ENCODE measurements at places on chromosomes 16 and 17.

- DNase-seq = no peak
These were observed at the start of gene GPRC5C for GRCh38 chr17:74431568-74432423. TSS of gene GPRC5C (plus strand) at chr17:74432088. CDS start at chr17:74439777, 7,689 bp downstream.

- DNase-seq = no peak
These were observed 761 bp downstream of the NOL3 start for GRCh38 chr16:67170949-67171649.

DNA sequence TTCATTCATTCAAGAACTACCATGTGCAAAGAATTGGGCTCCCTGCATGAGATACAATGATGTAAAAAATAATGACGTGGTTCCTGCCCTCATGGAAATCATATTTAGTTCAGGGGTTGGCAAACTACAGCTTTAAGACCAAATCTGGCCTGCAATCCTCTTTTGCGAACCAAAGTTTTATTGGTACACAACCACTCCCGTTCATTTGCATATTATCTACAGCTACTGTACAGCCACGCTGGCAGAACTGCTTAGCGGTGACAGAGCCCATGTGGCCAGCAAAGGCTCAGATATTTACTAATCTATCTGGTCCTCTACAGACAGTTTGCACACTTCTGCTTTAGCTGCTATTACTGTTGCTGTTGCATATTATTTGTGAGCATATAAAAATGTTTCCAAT, 167.7 kb downstream of the XYLT1 start:
- DNase-seq = no peak

GRCh38 chr16:48137822-48138221, 18.0 kb downstream of the ABCC12 start:
- DNase-seq = no peak

GRCh38 chr17:56914581-56915273, 878 bp upstream of the TRIM25 start:
- no peak for DNase-seq

GRCh38 chr16:47387026-47387734, 73.7 kb downstream of the ITFG1 start:
- DNase-seq = no peak

DNA sequence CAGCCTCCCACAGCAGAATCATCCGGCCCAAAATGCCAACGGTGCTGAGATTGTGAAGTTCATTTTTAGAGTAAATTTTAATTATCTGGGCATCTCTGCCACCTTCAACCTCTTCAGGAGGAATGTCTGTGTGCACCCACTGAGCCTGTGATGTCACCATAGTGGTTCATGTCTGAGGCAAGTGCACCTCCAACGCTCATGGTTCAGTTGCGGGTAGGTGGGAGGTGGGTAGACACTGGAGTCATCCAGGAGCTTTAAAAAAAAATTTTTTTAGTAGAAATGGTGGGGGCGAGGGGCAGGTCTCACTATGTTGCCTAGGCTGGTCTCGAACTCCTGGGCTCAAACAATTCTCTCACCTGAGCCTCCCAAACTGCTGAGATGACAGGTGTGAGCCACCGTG, 1.9 kb downstream of the FLYWCH1 start:
- no peak for DNase-seq

DNA sequence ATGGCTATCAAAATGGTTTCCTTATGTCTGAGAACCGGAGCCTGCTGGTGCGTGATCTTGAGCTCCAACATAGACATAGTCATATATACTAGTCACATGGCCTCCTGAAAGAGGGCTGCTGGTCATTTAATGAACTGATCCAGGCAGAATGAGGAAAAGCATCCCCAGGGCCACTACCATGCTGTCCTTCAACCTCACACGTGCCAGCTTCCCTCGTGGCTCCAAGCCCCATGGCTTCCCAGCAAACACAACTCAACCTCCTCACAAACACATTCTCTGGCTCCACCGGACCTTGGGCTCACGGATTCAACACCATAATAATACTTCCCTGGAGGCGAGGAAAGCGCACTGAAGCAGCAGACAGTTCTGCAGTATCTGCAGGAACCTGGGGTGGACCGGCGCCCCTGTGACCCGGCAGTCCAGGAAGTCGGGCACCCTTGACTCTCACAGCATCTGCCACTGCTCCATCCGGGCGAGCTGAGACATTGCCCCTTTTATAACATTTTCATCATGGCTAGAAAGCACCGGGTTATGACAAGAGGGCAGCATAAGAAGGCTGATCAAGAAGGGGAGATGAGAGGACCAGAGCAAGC, 57.2 kb upstream of the CDH5 start:
- no peak for DNase-seq

- no peak for DNase-seq
These were observed 10.9 kb downstream of the ZNF200 start for GRCh38 chr16:3223913-3224515.

DNA sequence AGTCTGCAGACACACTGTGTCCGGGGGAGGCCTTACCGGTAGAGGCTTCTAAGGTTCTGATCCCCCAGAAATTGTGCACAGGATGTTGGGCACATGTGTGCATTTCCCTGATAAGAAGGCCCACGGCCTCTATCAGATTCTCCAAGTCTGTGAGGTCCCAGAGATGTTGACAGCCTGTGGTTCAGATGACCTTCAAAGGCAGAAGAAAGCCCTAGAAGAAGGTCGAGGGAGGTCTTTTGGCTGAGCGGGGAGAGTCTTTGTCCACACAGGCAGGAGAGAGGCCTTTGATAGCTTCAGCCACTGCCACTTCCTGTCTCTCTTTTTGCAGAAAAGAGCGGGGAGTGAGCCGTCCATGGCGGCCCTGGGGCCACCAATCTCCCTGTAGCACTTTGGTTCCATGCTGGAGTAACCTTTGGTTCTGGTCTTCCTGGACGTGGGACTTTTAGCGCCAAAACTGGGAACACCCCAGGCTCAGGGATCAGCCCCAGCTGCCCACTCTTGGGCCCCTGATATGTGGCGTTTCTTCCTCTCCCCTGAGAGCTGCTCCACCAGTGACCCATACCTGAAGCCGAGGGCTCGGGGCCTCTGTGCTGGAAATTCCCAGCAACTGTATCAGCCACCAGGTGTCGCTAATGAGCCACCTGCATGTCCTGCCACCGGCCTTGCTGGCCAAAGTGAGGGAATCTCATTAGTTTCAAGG, 28.1 kb upstream of the LGALS9 start:
- DNase-seq = peak; percentile 61

DNA sequence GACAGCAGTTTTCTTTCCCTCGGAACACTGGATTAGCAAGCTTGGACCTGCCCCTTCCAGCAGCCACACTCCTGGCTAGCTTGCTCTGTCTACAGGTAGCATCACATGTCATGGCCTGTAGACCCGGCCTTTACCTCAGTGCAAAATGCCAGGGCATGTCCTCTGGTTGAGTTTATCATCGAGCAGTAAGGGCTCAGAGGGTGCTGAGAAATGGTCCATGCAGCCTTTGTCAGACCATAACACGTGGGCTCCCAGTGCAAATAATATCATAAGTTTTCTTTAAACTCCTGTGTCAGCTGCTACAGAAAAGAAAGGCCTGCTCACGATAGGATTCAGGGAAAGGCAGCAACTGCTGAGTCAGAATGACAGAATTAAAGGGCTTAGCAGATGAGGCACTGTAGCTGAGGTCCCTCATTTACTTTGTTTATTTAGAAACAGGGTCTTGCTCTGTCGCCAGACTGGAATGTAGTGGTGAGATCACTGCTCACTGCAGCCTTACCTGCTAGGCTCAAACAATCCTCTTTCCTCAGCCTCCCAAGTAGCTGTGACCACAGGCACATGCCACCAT, 8.0 kb upstream of the GNA13 start:
- no peak for DNase-seq

- DNase-seq = no peak
These were observed 5.4 kb downstream of the SCPEP1 start for GRCh38 chr17:56983366-56983765.

DNA sequence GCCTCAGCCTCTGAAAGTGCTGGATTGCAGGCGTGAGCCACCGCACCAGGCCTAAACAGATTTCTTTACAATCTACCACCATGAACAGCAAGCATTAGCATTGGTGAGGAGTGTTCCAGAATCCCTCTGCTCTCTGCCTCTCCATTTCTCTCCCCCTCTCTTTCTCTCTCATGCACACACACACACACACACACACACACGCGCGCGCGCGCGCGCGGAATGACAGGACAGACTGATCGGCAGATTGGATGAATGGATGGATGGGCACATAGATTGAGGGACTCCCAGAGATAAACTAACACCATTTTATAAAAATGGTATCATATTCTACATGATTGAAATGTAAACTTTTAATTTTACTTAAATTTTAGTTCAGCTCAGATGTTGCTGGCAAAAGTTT, 3.3 kb downstream of the CARD14 start:
- DNase-seq = no peak

DNA sequence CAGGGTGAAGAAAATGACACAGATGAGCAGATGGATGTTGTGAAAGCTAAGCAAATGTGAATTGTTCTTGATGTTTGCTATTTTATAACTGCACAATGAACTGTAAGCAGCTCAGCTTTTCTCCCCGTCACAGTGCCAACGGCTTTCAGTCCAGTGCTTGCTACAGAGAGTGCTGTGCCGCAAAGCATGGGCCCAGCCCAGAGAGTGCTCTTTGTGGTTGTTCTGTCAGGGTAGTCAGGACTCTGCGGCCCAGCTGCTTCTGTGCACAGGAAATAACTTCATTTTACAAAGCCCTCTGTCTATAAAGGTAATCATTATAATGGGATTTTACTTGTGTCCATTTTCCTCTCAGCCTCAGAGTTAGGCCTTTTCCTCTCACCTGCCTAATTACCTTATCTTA, 39.1 kb downstream of the CDRT15 start:
- no peak for DNase-seq

GRCh38 chr17:20092973-20093626, 83.9 kb downstream of the SPECC1 start:
- no peak for DNase-seq

- DNase-seq = no peak
These were observed 46.6 kb downstream of the PECAM1 start for GRCh38 chr17:64343833-64344637.

- DNase-seq = no peak
These were observed 12.1 kb downstream of the NHERF1 start for GRCh38 chr17:74760404-74761105.

DNA sequence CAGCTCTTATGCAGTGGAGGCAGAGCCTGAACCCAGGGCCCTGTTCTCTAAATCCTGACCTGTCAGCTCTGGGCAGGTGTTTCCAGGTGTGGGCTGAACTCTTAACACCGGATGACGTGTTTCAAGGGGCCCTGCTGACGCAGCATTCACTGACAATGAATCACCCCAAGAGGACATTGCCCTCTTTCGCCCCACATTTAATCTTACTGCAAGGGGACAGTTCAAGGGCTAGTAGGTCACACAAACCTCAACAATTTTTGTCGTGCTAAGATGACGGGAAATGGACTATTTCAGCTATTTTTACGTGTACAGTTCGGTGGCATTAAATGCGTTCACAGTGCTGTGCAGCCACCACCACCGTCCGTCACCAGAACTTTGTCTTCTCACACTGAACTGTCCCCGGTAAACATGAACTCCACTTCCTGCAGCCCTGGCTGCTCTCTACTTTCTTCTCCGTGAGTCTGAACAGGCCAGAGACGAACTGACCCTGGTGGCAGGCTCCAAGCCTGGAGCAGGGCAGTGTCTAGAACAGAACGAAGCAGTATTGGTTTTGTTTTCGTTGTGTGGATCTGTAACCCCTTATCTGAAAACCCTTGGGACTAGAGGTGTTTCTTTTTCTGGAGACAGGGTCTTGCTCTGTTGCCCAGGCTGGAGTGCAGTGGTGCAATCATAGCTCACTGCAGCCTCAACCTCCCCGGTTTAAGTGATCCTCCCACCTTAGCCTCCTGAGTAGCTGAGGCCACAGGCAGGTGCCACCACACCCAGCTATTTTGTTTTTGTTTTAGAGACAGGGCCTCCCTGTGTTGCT, 88.4 kb upstream of the CIBAR2 start:
- DNase-seq = no peak

DNA sequence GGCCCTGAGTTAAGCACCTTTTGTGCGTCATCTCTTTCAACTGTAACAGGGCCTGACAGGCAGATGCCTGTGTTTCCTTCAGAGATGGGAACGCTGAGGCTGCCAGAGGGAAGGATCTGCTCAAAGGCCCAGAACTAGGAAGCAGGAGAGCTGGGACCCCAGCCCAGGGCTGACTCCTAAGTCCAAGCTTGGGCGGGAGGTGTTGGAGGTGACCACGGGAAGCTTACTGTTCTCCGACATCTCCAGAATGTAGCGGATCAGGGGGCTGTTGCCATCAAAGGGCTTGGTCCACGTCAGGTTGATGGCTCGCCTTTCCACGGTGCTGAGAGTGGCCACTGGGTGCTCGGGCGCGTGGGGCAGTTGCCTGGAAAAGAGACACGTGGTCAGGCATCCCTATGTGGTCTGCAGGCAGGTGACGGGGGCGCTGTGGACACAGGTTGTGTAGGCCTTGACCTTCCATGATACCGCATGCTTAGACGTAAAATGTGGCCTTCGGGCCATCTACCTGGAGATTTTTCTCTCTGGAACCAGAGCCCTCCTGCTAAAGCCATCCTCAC, 111.4 kb upstream of the CDC42EP4 start:
- no peak for DNase-seq

DNA sequence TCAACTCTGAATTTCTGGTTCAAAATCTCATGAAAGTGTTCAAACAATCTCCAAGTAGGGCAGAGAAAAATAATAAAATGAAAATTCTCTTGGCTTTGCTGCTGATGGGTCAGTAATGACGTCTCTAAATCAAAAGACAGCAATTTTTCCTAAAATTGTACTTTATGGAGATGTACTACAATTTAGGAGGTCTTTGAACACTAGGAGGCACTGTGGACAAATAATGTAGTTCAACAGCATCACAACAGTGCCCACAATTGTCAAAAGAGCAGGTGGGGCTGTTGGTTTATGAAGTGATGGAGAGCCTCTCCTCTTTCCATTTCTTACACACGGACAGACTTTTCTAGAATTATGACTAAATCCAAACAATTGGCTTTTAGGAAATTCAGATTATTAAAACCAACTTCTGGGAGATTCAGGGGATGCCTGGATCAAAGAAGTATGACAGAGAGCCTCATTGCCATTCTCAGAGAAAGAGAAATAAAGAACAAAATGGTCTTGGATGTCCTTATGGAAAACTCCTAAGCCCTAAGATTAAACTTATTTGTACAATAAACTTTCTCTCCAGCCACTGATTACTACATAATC, 23.8 kb downstream of the EZH1 start:
- peak; percentile 67 for DNase-seq

DNA sequence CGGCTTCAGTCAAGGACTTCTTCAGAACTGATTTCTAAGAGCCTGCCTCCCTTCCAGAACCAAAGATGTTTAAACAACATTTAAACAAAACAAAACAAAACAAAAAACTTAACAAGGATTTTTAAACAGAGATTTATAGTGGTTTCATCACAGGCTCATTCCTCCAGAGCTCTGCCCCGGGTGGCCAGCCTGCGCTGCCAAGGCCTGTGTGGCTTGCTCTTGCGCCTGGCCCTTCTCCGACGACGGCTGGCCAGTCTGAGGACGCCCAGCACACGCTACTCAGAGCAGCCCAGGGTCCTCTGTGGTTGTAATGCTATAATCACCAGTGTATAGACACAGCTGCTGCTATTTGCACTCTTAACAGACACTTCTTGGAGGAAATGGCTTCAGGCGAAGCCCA, 307.2 kb upstream of the MYOCD start:
- DNase-seq = no peak

DNA sequence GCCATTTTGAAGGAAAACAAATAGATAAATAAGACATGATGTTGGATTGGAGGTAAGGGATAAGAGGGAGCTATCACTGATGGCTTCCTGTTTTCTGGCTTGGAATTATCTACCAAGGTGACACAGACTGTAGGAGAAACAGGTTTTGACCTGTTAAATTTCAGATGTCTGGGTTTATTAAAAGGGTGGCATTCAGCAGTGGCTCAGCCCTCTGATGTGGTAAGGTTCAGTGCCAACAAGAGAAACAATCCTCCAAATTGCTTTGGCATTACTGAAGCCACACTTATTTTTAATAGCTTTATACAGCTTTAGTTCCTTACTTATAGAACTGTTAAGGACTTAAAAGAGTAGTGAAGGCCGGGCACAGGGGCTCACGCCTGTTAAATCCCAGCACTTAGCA, 37.0 kb upstream of the AKAP1 start:
- DNase-seq = no peak

Measured in Jurkat, Clone E6-1 (cell line).